Body of pancreas (tissue), 4 donors: ENCODE measurements at places on chromosomes 5 and 9.
A peak's percentile ranks its signal among the peaks of the same experiment; 100 is the strongest.

GRCh38 chr5:142826741-142827492 lies 56.7 kb downstream of the ARHGAP26 start:
- H3K4me3 ChIP-seq = no peak overlapping the region
- peak; percentile 47 for DNase-seq
- H3K4me1 ChIP-seq = peaks cover 56% of the 10 kb centered on the region

DNA sequence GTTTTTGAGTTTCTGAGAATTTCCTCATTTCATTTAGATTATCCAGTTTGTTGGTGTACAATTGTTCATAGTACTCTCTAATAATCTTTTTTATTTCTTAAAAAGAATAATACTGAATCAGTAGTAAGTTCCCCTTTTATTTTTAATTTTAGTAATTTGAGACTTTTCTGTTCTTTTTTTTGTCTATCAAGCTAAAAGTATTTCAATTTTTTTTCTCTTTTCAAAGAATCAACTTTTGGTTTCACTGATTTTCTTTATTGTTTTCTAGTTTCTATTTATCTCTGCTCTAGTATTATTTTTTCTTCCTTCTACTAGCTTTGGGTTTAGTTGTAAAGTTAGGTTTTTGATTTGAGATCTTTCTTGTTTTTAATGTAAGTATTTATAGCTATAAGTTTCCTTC lies 60.6 kb upstream of the ARL15 start:
- DNase-seq = no peak
- no peaks in the 10 kb centered on the region for H3K36me3 ChIP-seq
- H3K4me1 ChIP-seq = no peaks in the 10 kb centered on the region
- H3K27ac ChIP-seq = no peak overlapping the region
- no peaks in the 10 kb centered on the region for H3K27me3 ChIP-seq
- H3K4me3 ChIP-seq = no peak overlapping the region

DNA sequence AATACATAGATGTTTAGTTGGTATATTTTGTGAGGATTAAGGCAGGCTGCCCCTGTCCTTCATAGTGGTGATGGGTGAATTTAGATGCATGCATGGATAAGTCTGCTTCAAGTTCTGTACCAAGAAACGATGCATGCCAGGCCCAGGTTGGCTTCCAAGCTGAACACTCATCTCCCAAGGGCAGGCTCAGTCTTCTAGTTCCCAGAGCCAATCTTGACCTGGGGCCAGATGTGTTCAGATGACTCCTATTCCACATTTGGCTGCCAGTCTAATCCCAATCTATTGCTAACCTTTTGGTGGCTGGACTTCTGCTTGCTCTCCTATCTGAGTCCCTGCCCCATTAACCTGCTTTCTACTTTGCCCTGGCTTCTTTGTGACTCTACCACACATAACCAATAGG lies 18.5 kb upstream of the SNAPC3 start:
- H3K27ac ChIP-seq = no peak overlapping the region
- H3K4me1 ChIP-seq = no peaks in the 10 kb centered on the region
- H3K4me3 ChIP-seq = no peak overlapping the region
- H3K27me3 ChIP-seq = no peaks in the 10 kb centered on the region

- no peaks in the 10 kb centered on the region for H3K27me3 ChIP-seq
- peak overlapping the region; percentile 69 for H3K27ac ChIP-seq
- H3K4me1 ChIP-seq = peaks cover 41% of the 10 kb centered on the region
- H3K4me3 ChIP-seq = peak overlapping the region; percentile 15
- no peak for DNase-seq
- no peaks in the 10 kb centered on the region for H3K36me3 ChIP-seq
Observed at GRCh38 chr9:127423476-127423933, 677 bp upstream of the ZNF79 start.

- H3K27ac ChIP-seq = peak overlapping the region; percentile 87
- H3K27me3 ChIP-seq = no peaks in the 10 kb centered on the region
- no peaks in the 10 kb centered on the region for H3K36me3 ChIP-seq
- H3K4me3 ChIP-seq = no peak overlapping the region
Observed at GRCh38 chr9:94868464-94868863, 142.0 kb downstream of the AOPEP start.

DNA sequence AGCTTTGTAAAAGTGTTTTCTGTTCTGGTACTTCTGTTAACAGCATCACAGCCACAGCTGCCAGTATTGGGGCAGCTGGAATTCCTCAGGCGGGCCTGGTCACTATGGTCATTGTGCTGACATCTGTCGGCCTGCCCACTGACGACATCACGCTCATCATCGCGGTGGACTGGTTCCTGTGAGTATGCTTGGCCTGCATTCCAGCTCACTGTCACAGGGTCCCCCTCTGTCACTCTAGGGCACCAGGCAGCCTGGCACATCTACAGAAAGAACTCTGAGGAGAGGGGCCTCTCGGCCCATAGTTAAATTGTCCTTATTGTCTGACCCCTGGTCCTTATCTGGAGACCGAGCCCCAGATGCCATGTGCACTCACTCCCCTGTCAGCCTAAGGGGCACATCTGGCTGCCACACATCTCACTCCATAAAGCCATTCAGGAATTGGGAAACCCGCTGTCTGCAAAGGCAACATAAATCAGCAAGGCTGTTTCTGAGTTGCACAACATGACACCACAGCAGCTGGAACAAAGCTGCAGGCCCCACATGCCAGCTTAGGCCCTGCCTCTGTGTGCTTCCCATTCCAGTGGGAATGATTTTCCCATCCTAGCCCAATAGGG lies 77.5 kb downstream of the SLC1A3 start:
- no peak overlapping the region for H3K27ac ChIP-seq
- H3K4me1 ChIP-seq = no peaks in the 10 kb centered on the region
- H3K4me3 ChIP-seq = no peak overlapping the region

DNA sequence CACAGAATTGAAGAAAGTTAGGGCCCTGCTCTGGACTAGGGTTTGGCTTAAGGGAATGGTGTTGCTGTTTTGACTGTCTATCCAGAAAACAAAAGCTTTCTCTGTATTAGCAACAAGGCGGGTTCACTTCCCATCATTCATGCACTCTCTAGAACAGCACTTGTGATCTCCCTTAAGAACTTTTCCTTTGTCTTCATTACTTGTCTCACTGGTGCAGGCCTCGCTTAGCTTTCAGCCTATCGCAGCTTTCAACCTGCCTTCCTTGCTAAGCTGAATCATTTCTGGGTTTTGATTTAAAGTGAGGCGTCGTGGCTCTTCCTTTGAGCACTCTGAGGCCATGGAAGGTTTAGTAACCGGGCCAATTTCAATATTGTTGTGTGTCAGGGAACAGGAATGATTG lies 35.2 kb upstream of the LPCAT1 start:
- no peaks in the 10 kb centered on the region for H3K27me3 ChIP-seq
- H3K36me3 ChIP-seq = no peaks in the 10 kb centered on the region

GRCh38 chr5:118253225-118254061 lies 734.9 kb downstream of the DTWD2 start:
- no peaks in the 10 kb centered on the region for H3K4me1 ChIP-seq
- H3K27me3 ChIP-seq = no peaks in the 10 kb centered on the region
- H3K4me3 ChIP-seq = no peak overlapping the region
- DNase-seq = no peak
- H3K27ac ChIP-seq = no peak overlapping the region

- no peaks in the 10 kb centered on the region for H3K36me3 ChIP-seq
- H3K4me3 ChIP-seq = no peak overlapping the region
- H3K4me1 ChIP-seq = peaks cover 17% of the 10 kb centered on the region
- H3K27me3 ChIP-seq = no peaks in the 10 kb centered on the region
Observed at GRCh38 chr9:132319421-132320110, 35.2 kb downstream of the SETX start.

DNA sequence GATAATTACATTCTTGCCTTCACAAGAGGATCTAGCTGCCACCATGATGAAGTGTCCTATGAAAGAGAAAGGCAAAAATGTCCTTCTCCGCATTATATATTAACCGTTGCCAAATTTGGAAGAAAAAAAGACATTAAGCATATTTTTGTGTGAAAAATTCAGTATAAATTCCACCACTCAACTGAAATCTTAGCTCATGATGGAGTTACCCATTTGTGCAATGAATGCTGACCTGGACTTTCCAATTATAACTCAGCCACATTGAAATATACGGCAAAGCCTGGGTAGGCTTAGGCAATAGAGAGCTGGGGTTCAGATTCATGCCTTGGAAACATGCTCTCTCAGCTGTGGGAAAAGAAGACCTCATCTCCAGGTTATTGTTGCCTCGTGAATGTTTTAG lies 71.3 kb upstream of the VCAN start:
- H3K27me3 ChIP-seq = no peaks in the 10 kb centered on the region
- no peak overlapping the region for H3K4me3 ChIP-seq
- no peak overlapping the region for H3K27ac ChIP-seq

DNA sequence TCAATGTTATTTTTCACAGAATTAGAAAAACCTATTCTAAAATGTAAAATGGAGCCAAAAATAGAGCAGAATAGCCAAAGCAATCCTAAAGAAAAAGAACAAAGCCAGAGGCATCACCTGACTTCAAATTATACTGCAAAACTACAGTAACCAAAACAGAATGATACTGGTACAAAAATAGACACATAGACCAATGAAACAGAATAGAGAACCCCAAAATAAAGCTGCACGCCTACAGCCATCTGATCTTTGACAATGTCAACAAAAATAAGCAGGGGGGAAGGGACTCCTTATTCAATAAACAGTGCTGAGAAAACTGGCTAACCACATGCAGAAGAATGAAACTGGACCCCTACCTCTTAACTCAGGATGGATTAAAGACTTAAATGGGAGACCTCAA lies 65.8 kb upstream of the PDE4D start:
- no peaks in the 10 kb centered on the region for H3K27me3 ChIP-seq
- no peaks in the 10 kb centered on the region for H3K36me3 ChIP-seq
- H3K4me3 ChIP-seq = no peak overlapping the region
- no peak overlapping the region for H3K27ac ChIP-seq
- DNase-seq = no peak

DNA sequence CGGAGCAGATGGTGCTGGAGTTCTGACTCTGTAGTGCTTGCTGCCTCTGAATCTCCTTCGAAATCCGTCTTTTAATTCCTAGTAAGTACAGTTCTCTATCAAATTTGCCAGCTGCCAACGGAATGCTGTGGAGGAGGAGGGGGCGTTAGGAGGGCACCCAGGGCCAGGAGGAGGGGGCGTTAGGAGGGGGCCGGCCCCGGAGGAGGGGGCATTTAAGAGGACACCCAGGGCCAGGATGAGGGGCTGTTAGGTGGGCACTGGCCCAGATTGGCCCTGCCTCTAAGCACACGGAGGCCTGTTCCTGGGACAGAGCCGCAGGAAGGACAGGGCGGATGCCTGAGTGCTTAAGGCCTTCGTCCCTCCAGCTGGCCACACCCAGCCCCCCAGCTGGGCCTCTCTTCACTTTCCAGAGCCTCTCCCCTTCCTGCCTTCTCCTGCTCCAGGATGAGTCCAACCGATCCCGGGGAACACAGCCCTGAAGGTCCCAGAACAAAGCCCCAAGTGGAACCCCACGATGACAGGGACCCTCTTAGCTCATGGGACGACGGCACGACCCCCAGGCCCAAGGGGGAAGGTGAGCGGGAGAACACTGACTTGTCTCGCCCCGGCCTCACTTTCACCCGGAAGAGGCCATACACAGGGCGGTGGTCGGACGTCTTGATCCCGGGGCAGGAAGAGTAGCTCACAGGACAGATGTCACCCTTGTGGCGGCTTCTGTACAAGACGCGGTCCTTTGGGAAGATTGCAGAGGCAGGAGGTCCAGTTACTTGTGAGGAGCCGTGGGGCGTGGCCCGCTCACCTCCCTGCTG lies 9.8 kb downstream of the INPP5E start:
- no peak overlapping the region for H3K27ac ChIP-seq
- no peaks in the 10 kb centered on the region for H3K36me3 ChIP-seq
- H3K4me3 ChIP-seq = no peak overlapping the region
- DNase-seq = no peak

- H3K27me3 ChIP-seq = no peaks in the 10 kb centered on the region
- no peaks in the 10 kb centered on the region for H3K4me1 ChIP-seq
- no peaks in the 10 kb centered on the region for H3K36me3 ChIP-seq
- no peak overlapping the region for H3K4me3 ChIP-seq
- H3K27ac ChIP-seq = no peak overlapping the region
Observed at GRCh38 chr9:134294153-134295071, 31.8 kb upstream of the RXRA start.

- no peaks in the 10 kb centered on the region for H3K27me3 ChIP-seq
- no peaks in the 10 kb centered on the region for H3K4me1 ChIP-seq
- no peaks in the 10 kb centered on the region for H3K36me3 ChIP-seq
Observed at GRCh38 chr9:104960662-104961061, 32.7 kb upstream of the ABCA1 start.

- H3K36me3 ChIP-seq = no peaks in the 10 kb centered on the region
- no peak overlapping the region for H3K4me3 ChIP-seq
- no peak overlapping the region for H3K27ac ChIP-seq
- no peaks in the 10 kb centered on the region for H3K4me1 ChIP-seq
- no peaks in the 10 kb centered on the region for H3K27me3 ChIP-seq
Observed at GRCh38 chr9:19028835-19029451, 4.1 kb downstream of the SAXO1 start.

DNA sequence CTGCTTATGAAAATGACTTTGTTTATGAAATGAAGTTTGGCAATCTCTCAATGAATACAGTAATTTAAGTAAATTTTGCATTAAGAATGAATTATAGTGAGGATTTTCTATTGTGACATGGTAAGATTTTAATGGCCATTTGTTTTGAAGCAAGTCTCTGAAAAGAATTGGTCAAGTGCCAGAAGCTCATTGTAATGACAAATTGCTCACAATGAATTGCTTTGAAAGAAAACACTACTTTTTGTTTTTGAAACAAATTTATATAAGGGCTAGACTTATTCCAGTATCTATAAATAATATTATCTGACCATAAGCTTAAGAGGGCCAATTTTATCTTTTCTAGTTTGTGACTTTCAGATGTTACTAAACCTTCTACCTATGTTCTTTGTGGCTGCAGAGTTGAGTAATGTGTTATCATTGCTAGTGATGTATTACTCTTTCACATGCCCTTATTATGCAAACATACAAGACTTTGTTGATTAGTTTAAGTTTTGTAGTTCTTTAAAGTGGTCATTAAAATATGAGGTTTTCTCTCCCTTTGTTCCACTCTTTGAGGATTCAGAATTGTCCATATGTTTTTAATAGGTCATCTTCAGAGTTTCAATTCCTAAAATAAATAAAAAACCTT lies 93.0 kb upstream of the ZNF608 start:
- no peak overlapping the region for H3K27ac ChIP-seq
- H3K27me3 ChIP-seq = no peaks in the 10 kb centered on the region
- no peak for DNase-seq

DNA sequence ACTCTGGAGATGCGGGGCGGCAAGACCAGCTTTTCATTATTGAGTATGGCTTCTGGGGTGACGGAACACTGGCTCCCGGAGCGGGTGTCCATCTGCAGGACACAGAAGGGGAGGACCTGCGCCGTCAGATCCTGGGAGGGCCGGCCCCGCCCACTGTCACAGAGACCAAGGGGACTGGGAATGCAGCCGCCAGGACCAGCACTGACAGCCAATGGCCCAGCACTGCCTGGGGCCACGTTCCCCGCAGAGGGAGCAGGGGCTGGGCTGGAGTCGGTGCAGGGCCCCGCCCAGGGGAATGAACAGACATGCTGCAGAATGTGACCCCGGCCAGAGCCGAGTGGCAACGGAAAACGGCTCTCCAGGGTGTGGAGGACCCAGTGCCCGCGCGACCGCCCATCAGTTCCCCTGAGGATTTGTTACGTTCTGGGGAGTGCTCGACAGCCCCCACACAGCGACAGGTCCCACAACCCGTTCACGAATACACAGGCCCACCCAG lies at the start of gene ZDHHC11:
TSS of gene ZDHHC11 (minus strand) at position 476 of the 496 bp plus-strand sequence. CDS start at position 92, 384 bp downstream.
- H3K36me3 ChIP-seq = no peaks in the 10 kb centered on the region
- no peaks in the 10 kb centered on the region for H3K27me3 ChIP-seq
- no peak within 1 kb of the TSS for H3K27ac ChIP-seq
- peak; percentile 12 for DNase-seq
- H3K4me1 ChIP-seq = no peaks in the 10 kb centered on the region
- no peak within 1 kb of the TSS for H3K4me3 ChIP-seq
